Endothelial cell of umbilical vein (primary cell): ENCODE measurements at places on chromosomes 13 and 19. TPM values are rescaled to one million over a fixed set of nuclear protein-coding genes. Genes with fewer than 3 reads are reported as not detected.

Gene MUC16
- not detected in 2 replicates for polyA plus RNA-seq

Gene CDC34
- polyA plus RNA-seq, result 90.4 and 101 TPM in 2 replicates

Gene LILRB5
- polyA plus RNA-seq, result not detected in 2 replicates

Gene WDR88
- polyA plus RNA-seq, result not detected in 2 replicates
